Thoracic aorta (tissue), 2 donors: ENCODE measurements at places on chromosomes 3 and 15.
A peak's percentile ranks its signal among the peaks of the same experiment; 100 is the strongest.

GRCh38 chr3:194374935-194375334 lies 5.4 kb upstream of the LRRC15 start:
- DNase-seq, result no peak
- H3K4me1 ChIP-seq, result no peaks in the 10 kb centered on the region
- H3K36me3 ChIP-seq, result no peaks in the 10 kb centered on the region
- no peak overlapping the region for H3K4me3 ChIP-seq
- H3K27ac ChIP-seq, result no peak overlapping the region
- H3K27me3 ChIP-seq, result no peaks in the 10 kb centered on the region

DNA sequence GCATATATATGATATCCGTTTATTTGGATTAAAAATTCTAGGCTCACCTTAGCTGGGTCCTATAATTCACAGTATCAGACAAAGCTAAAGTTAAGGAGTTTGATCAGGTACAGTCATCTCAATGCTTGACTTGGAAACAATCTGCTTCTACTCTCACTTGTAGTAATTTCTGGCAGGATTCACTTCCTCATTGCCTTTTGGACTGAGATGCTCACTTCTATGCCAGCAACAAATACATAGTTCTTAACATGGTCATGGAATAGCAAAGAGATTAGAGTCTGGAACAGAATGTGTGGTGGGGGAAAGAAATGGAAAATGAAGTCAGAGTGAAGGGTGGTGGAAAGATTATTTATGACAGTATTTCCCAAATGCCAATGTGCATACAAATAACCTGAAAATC lies 693.6 kb downstream of the CADM2 start:
- H3K4me1 ChIP-seq, result no peaks in the 10 kb centered on the region
- H3K27me3 ChIP-seq, result no peaks in the 10 kb centered on the region
- no peak for DNase-seq

GRCh38 chr3:129536374-129536667 lies 6.7 kb upstream of the H1-8 start:
- no peaks in the 10 kb centered on the region for H3K4me1 ChIP-seq
- no peaks in the 10 kb centered on the region for H3K27me3 ChIP-seq
- H3K4me3 ChIP-seq, result no peak overlapping the region
- DNase-seq, result no peak
- no peak overlapping the region for H3K27ac ChIP-seq
- no peaks in the 10 kb centered on the region for H3K36me3 ChIP-seq

DNA sequence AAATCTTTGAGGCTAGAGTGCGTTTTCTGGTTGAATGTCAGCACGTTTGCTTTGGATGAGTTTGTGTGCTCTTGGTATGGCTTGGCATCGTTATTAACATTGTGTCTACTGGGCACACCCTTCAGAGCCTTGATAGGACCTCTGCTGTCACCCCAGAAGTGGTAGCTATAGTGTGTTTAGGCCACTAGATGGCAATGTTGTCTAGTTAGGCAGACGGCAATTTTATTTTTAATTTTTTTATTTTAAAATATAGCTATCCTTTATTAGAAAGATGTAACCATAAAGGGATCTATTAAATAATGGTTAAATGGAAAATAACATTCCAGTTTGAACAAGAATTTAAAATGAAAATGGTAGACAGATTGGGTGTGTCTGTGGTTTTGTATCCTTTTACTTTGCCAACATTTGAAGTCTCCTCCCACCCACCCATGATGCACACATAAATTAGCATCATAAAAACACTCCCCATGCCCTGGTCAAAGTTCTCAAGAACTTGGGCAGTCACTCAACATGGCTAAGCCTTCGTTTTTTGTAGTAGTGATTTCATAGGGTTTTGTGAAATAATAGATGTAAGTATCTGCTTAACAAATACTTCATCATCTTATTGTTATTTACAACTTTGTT lies 200.7 kb downstream of the KCNH8 start:
- H3K36me3 ChIP-seq, result no peaks in the 10 kb centered on the region
- H3K4me3 ChIP-seq, result no peak overlapping the region

DNA sequence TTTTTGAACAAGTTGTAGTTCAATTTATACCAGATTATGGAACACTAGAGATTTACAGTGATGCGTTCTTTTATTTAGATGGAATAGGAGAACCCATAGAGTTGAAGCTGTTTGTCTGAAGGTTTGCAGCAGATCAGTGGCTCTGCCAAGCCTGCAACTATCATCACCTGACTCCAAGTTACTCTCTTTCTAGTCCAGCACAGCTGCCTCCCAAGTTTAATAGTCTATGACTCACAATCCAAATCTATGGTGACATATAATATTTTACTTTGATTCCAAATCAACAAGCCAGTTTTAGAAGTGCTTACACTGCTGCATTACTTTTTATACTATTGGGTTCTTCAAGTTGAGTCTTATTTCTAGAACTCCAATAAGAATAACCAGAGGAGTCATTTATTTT lies 400.4 kb downstream of the LPP start:
- H3K4me3 ChIP-seq, result no peak overlapping the region
- H3K36me3 ChIP-seq, result no peaks in the 10 kb centered on the region
- H3K27me3 ChIP-seq, result no peaks in the 10 kb centered on the region
- peaks cover 53% of the 10 kb centered on the region for H3K4me1 ChIP-seq
- no peak overlapping the region for H3K27ac ChIP-seq

- H3K4me1 ChIP-seq, result no peaks in the 10 kb centered on the region
- H3K27me3 ChIP-seq, result no peaks in the 10 kb centered on the region
- H3K4me3 ChIP-seq, result no peak overlapping the region
- H3K36me3 ChIP-seq, result peaks cover 25% of the 10 kb centered on the region
- no peak for DNase-seq
Measured at GRCh38 chr15:73305331-73306211, 63.2 kb downstream of the HCN4 start.

DNA sequence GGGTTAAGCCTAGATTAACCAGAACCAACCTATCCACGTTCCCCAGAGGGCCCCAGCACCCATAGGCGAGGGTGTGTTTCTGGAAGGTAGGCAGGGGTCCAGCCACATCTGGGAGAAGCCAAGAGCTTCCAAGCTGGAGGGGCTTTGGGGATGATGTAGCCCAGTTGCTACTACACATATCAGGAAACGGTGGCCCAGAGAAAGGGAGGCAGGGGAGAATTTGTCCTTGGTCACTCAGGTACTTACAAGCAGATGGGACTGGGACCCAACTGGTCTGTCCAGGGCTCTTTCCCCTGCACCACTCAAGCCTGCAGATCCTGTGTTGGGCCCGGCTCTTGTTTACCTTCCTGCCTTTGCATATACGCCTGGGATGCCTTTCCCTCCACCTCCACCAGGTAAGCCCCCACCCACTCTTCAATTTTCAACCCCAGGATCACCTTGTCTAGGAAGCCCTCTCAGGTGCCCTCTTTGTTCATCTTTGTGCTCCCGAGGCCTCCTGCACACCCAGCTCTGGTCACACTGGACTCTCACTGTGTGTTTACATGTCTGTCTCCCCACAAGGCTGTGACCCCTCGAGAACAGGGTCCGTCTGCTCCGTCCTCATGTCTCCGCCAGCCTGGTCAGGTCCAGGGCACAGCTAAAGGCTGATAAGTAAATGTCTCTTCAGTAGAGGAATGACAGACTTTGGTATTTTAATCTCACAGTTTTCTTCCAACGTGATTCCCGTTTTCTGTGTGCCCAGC lies 204.4 kb upstream of the LINGO1 start:
- no peak for DNase-seq
- no peaks in the 10 kb centered on the region for H3K4me1 ChIP-seq
- H3K36me3 ChIP-seq, result no peaks in the 10 kb centered on the region
- no peak overlapping the region for H3K27ac ChIP-seq
- no peaks in the 10 kb centered on the region for H3K27me3 ChIP-seq

DNA sequence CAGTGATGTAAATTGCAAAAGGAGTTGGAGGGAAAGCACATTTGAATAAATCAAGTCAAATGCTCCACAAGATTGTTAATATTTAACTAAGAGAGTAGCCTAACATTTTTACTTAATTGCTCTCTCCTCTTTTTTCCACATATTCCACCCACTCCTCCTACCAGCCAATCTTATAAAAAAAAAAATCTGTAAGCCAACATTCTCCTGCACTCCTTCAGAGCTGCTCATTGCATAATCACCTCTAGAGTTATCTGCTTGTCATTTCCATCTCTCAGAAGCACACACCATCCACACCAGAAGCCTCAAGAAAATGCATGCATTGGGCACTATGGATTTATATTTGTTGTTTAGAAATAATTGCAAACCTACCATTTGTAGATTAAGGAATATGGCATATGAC lies 64.1 kb downstream of the CADPS start:
- H3K4me3 ChIP-seq, result no peak overlapping the region
- no peak overlapping the region for H3K27ac ChIP-seq
- no peak for DNase-seq

DNA sequence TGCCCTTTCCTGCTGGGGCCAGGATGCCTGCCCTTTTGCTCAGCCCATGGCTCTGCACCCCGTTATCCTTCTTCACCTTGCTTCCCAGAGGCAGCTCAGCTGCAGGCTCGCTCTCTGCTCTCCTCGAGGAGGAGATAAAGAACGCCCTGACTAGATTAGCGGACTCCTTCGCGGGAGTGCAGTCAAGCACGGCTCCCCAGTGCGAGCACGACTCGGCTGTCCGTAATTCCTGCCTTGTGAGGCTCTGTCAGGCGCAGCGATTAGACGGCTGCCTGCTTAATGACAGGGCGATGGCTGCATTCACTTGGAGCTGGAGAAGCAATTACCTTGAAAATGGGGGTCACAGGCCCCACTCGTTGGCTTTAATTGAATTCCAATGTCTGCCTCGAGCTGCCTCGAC lies 25.9 kb downstream of the TLE3 start:
- H3K27me3 ChIP-seq, result no peaks in the 10 kb centered on the region
- H3K27ac ChIP-seq, result no peak overlapping the region
- no peaks in the 10 kb centered on the region for H3K4me1 ChIP-seq
- H3K4me3 ChIP-seq, result no peak overlapping the region
- peaks cover 67% of the 10 kb centered on the region for H3K36me3 ChIP-seq
- no peak for DNase-seq

DNA sequence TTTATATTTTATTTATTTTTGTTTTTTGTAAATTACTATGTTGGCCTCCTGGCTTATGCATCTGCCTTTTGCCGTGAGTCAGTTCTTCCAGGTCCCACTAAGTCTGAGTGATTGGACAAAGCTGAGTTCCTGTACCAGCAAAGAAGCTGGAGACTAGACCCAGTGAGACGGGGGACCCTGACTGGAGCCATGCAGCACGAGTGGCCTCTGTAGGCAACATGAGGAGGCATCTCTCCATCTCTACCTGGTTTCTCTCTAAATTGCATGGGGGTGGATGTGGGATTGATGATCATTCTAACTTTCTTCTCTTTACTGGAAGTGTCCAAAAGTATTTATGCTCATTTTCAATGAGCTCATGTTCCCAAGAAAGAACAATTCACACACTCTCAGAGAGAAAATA lies 155.3 kb upstream of the MRPL3 start:
- no peaks in the 10 kb centered on the region for H3K27me3 ChIP-seq
- H3K4me1 ChIP-seq, result no peaks in the 10 kb centered on the region
- no peaks in the 10 kb centered on the region for H3K36me3 ChIP-seq
- no peak for DNase-seq
- no peak overlapping the region for H3K4me3 ChIP-seq

GRCh38 chr3:48989126-48989795 lies 780 bp upstream of the P4HTM start:
- peak overlapping the region; percentile 95 for H3K27ac ChIP-seq
- H3K36me3 ChIP-seq, result peaks cover 11% of the 10 kb centered on the region
- peak overlapping the region; percentile 88 for H3K4me3 ChIP-seq

GRCh38 chr3:127729556-127730056 lies 56.9 kb downstream of the ABTB1 start:
- H3K36me3 ChIP-seq, result no peaks in the 10 kb centered on the region
- no peak overlapping the region for H3K27ac ChIP-seq
- H3K27me3 ChIP-seq, result no peaks in the 10 kb centered on the region
- DNase-seq, result no peak
- H3K4me1 ChIP-seq, result peaks cover 6% of the 10 kb centered on the region
- H3K4me3 ChIP-seq, result no peak overlapping the region

DNA sequence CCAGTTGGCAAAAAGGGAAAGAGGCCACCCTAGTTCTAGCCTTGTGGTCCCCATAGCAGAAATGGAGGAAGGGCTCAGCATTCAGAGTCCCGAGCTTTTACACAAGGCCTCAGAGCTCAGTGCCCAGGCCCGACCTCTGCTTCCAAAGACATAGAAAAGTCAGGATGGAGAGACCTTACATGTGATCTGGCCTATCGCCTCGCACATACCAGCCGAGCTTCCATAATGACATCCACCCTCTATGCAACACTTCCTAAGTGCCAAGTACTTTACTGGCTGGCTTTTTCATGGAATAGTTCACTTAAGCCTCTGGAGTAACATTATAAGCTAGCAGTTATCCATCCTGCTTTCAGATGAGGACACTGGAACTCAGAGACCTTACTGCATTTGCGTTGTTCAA lies 275.9 kb downstream of the FAM43A start:
- H3K36me3 ChIP-seq, result no peaks in the 10 kb centered on the region
- DNase-seq, result no peak
- no peak overlapping the region for H3K27ac ChIP-seq
- no peaks in the 10 kb centered on the region for H3K4me1 ChIP-seq
- H3K27me3 ChIP-seq, result no peaks in the 10 kb centered on the region
- no peak overlapping the region for H3K4me3 ChIP-seq

- H3K4me1 ChIP-seq, result no peaks in the 10 kb centered on the region
- H3K27ac ChIP-seq, result no peak overlapping the region
- H3K4me3 ChIP-seq, result no peak overlapping the region
- no peaks in the 10 kb centered on the region for H3K27me3 ChIP-seq
- DNase-seq, result no peak
Measured at GRCh38 chr15:58015565-58015964, 49.9 kb downstream of the ALDH1A2 start.

GRCh38 chr15:87477737-87478686 lies 778.5 kb downstream of the NTRK3 start:
- no peaks in the 10 kb centered on the region for H3K27me3 ChIP-seq
- H3K4me3 ChIP-seq, result peak overlapping the region; percentile 36
- H3K27ac ChIP-seq, result no peak overlapping the region
- no peaks in the 10 kb centered on the region for H3K36me3 ChIP-seq
- peaks cover 10% of the 10 kb centered on the region for H3K4me1 ChIP-seq

GRCh38 chr3:161314836-161315395 lies 56.4 kb downstream of the SPTSSB start:
- H3K36me3 ChIP-seq, result no peaks in the 10 kb centered on the region
- H3K27me3 ChIP-seq, result no peaks in the 10 kb centered on the region
- no peak overlapping the region for H3K4me3 ChIP-seq
- no peak overlapping the region for H3K27ac ChIP-seq
- H3K4me1 ChIP-seq, result no peaks in the 10 kb centered on the region

- no peaks in the 10 kb centered on the region for H3K36me3 ChIP-seq
- peaks cover 83% of the 10 kb centered on the region for H3K4me1 ChIP-seq
- H3K27me3 ChIP-seq, result no peaks in the 10 kb centered on the region
- H3K4me3 ChIP-seq, result peak overlapping the region; percentile 45
Measured at GRCh38 chr3:172152874-172153273, 113.5 kb downstream of the FNDC3B start.

GRCh38 chr15:64151727-64152506 lies at the start of gene SNX22:
Gene SNX22 (plus strand): TSS chr15:64151731. CDS start chr15:64151776, 45 bp downstream.
- H3K4me1 ChIP-seq, result peaks cover 21% of the 10 kb centered on the region
- H3K27ac ChIP-seq, result no peak within 1 kb of the TSS
- H3K36me3 ChIP-seq, result peaks cover 15% of the 10 kb centered on the region
- peak within 1 kb of the TSS; percentile 68 for H3K4me3 ChIP-seq
- peaks cover 6% of the 10 kb centered on the region for H3K27me3 ChIP-seq

GRCh38 chr3:162152636-162153035 lies 656.0 kb downstream of the OTOL1 start:
- no peaks in the 10 kb centered on the region for H3K27me3 ChIP-seq
- DNase-seq, result no peak
- H3K27ac ChIP-seq, result no peak overlapping the region

- H3K36me3 ChIP-seq, result no peaks in the 10 kb centered on the region
- no peaks in the 10 kb centered on the region for H3K27me3 ChIP-seq
- no peak for DNase-seq
- no peak overlapping the region for H3K27ac ChIP-seq
- no peaks in the 10 kb centered on the region for H3K4me1 ChIP-seq
Measured at GRCh38 chr3:129684270-129684669, 77.8 kb upstream of the PLXND1 start.

GRCh38 chr3:13414040-13414729 lies 5.9 kb downstream of the NUP210 start:
- H3K4me1 ChIP-seq, result no peaks in the 10 kb centered on the region
- H3K27me3 ChIP-seq, result no peaks in the 10 kb centered on the region
- no peak overlapping the region for H3K4me3 ChIP-seq
